ENCODE measurements at places on chromosomes 12 and 14.

DNA sequence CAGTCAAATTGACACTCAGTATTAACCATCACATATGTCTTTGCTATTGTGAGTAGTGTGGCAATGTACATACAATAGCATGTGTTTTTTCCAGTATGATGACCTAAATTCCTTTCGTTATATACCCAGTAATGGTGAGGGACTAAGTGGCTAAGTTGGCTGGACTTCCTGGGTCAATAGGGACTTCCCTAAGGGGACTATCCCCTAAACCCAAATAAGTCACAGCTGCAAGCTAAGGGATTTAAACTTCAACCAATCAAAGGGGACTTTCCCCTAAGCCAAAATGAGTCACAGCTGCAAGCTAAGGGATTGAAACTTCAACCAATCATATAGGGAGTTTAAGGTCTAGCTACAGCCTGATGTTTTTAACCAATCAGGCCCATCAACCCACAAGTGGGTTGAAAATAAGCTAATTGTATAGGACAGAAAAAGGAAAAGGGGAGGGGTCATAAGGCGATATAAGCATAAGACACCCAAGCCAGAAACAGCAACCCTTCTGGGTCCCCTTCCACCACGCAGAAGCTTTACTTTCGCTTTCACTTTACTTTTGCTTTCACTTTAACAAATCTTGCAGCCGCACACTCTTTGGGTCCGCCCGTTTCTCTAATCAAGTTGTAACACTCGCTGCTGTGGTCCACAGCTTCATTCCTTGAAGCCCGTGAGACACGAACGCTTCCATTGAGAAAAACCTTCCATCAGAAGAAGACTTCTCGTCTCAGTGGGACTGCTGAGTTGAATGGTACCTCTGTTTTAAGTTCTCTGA lies 404.4 kb downstream of the FLRT2 start:
- peak; percentile 89 for DNase-seq

DNA sequence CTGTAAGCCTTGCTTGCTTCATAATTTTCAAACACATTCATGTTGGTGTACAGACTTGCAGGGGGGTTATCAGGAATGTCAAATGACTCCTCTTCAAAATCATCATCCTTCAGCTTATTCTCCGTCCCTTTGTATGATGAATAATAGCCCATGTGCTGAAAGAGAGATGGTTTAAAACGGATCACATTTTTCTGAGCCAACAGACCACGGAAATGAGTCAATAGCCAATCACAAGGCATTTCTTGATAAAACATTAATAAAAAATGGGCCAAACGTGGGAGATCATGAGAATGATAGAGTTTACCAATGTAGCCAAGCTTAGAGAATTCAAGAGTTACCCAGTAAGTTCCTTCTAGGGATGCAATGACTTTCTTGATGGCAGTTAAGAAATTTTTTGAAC lies 105.5 kb downstream of the NTS start:
- DNase-seq: no peak

DNA sequence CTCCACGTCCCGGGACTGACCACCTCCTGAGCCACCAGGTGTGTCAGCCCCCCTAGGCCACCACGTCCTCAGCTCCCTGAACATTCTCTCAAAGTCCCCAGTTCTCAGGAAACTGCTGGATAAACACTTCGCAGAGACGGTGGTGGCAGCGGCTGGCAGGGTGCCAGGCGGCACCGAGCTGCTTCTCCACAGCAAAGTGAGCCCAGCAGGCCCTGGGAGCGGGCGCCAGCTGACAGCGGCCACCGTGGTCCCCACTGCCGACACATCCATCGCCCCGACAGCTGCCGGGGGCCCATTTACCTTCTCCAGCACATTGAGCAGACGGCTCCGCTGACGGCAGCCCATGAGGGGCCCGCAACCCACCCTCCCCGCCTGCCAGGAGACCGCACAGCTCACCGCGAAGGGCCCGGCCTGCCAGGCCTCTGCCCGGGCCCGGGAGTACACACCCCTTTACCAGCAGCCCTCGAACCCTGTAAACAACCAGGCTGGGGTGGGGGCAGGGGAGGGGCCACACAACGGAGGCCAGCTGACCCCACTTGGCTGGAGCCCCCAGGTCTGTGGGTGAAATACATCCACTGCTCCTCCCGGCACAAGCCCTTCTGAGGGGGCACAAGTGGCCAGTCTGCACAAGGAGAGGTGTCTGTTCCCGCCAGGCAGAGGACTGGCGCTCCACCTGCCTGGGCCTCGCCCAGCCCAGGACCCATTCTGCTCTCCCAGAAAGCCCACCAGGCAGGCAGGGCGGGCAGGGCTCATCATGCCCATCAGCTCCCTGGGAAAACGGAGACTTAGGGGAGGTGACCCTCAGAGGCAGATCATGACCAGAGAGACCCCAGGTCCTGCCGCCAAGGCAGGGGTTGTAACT lies 10.5 kb downstream of the AKT1 start:
- DNase-seq: no peak

DNA sequence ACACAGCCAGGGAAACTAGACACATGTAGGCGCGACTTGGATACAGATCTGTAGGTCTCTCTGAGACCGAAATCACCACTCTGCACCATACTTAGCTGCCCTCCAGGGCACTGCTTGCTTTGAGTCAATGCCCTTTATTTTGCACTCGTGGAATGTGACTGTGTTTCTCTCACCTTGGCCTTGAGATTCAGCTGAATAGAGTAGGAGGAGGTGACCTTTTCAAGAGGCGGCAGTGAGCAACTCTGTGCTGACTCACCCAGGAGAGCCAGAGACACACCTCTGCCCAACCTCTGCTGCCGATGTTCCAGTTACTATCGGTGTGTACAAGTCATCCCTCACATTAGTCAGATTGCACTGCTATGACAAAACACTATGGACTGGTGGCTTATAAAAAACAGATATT lies 583.4 kb downstream of the VRK1 start:
- no peak for DNase-seq
